ENCODE measurements at places on chromosomes 5 and 9. TPM values are rescaled to one million over a fixed set of nuclear protein-coding genes. Genes with fewer than 3 reads are reported as not detected.

ECSCR gene
- 2.4 TPM for total RNA-seq

GRCh38 chr5:7500256-7500655 is 104.3 kb downstream of the ADCY2 start:
- no peak for DNase-seq

- DNase-seq: no peak
Measured at GRCh38 chr9:111917201-111917600, 20.6 kb downstream of the UGCG start.

DNA sequence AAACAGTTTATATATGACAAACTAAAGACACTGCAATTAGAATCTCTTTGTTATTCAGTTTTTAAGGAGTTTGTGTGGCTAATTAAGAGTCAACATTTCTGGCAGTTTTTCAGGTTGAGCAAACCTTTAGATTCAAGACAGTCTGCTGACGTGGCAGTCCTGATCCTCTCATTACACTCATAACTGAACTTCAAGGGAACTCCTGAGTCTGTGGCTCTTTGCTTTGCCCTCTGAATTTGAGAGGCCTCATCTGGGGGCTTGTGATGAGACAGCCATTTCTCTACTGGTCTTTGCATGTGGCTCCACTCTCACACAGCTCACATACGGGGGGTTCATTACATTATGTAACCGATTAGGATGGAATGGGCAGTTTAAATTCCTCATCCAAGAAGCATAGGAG is 182.9 kb upstream of the MEF2C start:
- no peak for DNase-seq

- DNase-seq: peak; percentile 91
Measured at GRCh38 chr5:180353048-180353979, at the start of gene GFPT2. GFPT2 (minus strand) TSS chr5:180353336; CDS start chr5:180353217, 119 bp downstream.

GRCh38 chr9:116080561-116080960 is 73.0 kb upstream of the PAPPA start:
- DNase-seq: no peak

SLCO6A1 gene
- total RNA-seq: 0.48 TPM

DNA sequence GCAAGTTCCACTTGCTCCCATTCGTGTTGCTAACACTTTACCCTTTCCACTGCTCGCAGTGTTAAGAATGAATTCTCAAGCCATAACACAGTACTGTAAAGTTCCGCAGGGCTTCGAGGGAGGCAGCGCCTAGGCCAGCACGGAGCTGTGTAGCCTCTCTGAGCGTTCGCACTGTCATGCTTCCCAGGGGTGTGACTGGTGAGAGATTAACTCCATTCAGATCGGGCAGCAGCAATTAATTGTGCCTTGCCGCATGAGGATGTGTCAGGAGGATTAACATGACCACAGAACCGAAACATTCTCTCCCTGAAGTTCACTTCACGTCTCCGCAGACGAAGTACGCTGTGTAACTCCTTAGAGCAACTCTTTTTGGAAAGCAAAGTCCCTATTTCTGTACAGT is 23.2 kb downstream of the ZBTB34 start:
- no peak for DNase-seq

TTLL11 gene
- 3.5 TPM for total RNA-seq

DNA sequence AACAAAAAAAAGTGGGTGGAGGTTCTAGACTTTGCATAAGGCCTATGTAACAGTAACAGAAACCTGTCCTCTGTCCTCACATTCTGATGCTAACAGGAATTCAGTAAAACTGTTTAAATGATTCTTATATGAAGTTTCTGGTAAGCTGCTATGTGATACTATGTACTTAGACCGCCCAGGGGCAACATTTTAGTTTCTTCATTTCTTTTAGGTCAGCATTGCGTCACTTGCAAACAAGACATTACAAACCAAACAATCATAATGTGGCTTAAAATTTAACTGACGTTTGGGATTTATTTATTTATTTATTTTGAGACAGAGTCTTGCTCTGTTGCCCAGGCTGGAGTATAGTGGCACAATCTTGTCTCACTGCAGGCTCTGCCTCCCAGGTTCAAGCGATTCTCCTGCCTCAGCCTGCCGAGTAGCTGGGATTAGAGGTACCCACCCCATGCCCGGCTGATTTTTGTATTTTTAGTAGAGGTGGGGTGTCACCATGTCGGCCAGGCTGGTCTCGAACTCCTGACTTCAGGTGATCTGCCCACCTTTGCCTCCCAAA is 44.3 kb downstream of the TENT4A start:
- no peak for DNase-seq

- no peak for DNase-seq
Measured at GRCh38 chr9:131889437-131890251, 149.8 kb upstream of the RAPGEF1 start.

DNA sequence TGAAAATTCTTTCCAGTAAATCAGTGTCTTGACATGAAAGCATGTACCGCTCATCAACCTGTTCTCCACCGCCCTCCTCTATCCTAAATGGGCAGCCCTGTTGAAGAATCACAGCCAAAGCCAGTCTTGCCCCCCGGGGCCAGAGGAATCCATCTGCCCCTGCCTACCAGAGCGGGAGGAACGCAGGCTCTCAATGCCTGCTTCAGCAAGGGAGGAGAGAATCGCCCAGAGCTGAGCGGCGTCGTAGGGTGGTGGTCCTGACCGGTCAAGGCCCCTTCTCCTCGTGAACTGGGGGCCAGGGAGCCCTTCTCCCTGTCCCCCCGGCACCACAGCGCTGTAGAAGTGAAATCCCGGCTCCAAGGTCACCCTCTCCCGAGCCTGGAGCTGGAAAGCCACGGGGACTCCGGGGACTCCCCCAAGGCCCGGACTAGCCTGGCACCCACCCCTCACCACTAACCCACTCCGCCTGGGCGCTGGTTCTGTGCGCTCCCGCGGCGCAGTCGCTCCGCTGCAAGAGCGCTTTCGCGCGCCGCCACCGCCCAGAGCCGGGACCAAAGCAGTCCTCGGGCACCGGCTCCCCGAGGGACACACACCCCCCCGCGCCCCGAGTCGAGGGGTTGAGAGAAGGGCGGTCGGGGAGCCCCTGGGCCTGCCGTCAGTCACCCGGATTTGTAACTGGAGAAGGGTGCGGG is 718 bp upstream of the TMEM215 start:
- peak; percentile 28 for DNase-seq

GRCh38 chr5:135596157-135596763 is 17.5 kb upstream of the CXCL14 start:
- no peak for DNase-seq

DNA sequence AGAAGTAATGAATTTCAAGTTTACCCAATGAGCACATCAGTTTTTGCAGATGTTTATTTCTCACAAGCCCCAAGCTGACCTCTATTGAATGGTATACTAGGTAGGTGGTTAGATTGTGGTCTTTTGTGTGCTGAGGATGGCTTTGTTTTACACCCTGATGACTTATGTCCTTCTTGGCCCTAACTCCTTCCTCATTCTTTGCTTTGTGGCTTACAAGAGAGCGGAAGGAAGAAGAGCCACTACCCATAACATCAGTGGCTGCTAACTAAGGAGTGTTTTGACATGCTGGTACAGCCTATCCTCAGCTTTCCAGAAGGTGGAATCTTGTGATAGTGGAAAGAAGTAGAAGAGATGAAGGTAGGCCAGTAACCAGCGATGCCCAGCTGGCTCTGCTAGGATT is 85.7 kb upstream of the NTRK2 start:
- peak; percentile 14 for DNase-seq

DNA sequence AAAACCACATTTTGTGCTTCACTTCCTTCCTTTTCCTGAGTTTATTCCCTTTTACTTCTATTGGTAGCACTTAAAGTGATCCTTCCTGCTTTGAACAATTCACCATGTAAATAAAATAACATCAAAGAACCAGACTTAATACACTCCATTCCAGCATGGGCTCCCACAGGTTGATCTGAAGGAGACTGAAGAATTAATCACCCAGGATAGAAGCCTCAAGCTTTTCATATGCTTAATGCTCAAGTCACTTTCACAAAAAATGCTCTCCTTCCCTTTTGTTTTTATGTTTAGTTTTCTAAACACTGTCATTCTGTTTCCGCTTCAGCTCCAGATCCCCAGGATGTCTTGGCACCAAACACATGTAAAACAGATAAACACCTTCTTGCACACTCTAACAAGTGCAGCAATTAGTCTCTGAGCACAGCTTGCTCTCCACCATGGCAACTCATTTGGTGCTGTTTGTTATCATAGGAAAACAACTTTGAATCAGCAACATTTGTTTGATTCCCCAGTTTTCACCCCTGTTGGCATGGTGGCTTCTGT is 37.0 kb downstream of the DMRTA1 start:
- no peak for DNase-seq

GRCh38 chr5:31720004-31720403 is 81.1 kb downstream of the PDZD2 start:
- no peak for DNase-seq

DNA sequence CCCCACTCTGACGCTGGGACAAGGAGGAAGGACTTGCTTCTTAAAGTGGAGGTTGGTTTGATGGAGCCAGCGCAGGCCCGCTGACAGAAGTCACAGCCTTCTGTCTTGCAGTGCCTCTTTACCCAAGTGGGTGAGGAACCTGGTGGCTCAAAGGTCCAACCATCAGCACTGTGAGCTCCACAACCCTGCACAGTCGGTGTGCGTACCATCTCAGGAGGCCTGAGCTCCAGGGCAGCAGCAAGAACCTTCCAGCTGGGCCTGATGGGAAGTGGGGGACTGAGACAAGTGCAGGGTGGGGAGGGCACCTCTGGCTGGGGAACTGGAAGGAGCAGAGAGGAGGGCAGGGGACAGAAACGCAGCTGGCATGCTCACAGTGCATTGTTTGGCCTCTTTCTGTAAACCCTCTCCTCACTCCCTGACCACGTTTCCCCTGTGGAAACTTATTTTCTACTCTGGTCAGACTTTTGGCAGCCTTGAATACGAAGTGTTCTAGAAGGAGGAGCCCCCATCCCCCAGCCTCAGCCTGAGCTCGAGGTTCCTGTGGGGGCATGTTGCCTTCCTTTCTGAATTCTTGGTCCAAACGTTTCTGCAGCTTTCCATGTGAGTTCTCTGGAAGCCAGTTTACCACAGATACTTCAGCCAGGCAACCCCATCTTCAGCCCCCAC is 178.5 kb upstream of the PITX1 start:
- no peak for DNase-seq

GRCh38 chr9:135240871-135241311 is 153.4 kb downstream of the OLFM1 start:
- peak; percentile 35 for DNase-seq

GRCh38 chr5:133245191-133246052 is 193.6 kb downstream of the HSPA4 start:
- DNase-seq: peak; percentile 98

- DNase-seq: no peak
Measured at GRCh38 chr9:126962336-126962735, 47.8 kb downstream of the RALGPS1 start.

GABRP gene
- 0.06 TPM for total RNA-seq

PLAC8L1 gene
- 0.83 TPM for total RNA-seq

DNA sequence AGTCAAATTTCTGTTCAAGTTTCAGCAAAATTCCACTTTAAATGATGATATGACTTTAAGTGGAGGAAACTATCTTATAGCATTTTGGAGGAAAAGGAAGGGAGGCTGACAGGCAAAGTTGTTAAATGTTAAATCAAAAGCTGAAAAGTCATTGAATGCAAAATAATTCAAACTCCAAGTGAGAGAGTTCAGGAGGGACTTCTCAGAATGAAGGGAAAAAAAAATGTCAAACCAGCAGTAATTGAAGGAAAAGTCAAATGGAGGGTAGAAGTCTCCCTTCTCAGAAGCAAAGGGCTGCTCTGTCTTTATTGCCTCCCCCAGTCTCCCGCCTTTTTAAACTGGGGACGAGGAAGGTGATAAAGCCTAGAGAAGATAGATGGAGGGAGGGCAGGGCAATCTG is 134.8 kb downstream of the CMYA5 start:
- DNase-seq: no peak

C9 gene
- total RNA-seq: not detected

GRCh38 chr5:157387683-157388093 is 72.3 kb upstream of the NIPAL4 start:
- peak; percentile 77 for DNase-seq

DNA sequence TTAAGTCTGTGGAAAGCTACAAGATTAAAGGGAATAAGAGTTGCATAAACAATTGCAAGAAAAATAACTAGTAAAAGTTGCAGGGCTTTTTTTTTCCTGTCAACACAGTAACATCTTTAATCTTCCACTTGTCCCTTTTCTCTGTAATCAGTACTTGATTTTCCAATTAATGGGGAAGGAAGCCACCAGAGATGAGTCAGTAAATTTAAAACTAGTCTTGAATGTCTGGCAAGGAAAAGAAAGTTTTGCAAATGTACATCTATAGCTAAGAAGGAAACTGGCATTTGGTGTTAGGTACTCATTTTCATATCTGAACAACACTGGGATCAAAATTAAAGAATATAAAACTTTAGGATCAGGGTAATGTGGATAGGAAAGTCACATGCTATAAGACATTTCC is 17.1 kb downstream of the DAP start:
- DNase-seq: no peak

GRCh38 chr9:88723751-88724150 is 188.8 kb downstream of the NXNL2 start:
- no peak for DNase-seq

- DNase-seq: no peak
Measured at GRCh38 chr9:89448381-89448780, 49.5 kb downstream of the SEMA4D start.

FBLL1 gene
- 0.11 TPM for total RNA-seq

PTTG1 gene
- 636 TPM for total RNA-seq

DNA sequence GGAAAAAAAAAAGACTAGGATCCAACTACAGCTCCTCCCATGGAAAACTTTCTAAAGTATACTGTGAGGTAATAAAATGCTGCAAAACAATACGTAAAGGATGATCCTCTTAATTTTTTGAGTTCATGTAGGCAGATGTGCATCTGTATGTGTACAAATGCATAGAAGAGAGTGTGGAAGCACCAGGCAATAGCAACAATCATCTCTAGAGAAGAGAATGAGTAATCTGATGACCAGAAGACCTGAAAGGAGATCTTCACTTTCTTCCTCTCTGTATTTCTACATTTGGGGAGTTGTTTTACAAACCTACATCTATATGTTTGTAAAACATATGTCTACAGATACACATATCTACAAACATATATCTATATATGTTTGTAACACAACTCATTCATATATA is 29.3 kb upstream of the SPDL1 start:
- DNase-seq: no peak

DNA sequence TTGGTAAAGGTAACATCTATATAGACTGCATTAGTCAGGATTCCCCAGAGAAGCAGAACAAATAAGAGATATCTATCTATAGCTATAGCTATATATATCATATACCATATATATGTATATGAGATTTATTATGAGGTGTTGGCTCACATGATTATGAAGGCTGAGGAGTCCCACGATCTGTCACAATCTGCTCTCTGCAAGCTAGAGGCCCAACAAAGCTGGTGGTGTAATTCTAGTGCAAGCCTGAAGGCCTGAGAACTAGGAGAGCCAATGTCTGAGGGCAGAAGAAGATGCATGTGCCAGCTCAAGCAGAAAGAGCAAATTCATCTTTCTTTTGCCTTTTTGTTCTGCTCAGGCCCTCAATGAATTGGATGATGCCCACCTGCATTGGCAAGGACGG is 102.2 kb upstream of the PLPPR1 start:
- DNase-seq: no peak

HINT1 gene
- total RNA-seq: 346 TPM

EPB41L4A gene
- 3.4 TPM for total RNA-seq

- no peak for DNase-seq
Measured at GRCh38 chr9:27945386-27945785, 372.1 kb upstream of the C9orf72 start.
